ENCODE measurements at places on chromosomes 11 and 22.

- DNase-seq = peak; percentile 89
Observed at GRCh38 chr22:32994041-32994830, 63.9 kb downstream of the SYN3 start.

DNA sequence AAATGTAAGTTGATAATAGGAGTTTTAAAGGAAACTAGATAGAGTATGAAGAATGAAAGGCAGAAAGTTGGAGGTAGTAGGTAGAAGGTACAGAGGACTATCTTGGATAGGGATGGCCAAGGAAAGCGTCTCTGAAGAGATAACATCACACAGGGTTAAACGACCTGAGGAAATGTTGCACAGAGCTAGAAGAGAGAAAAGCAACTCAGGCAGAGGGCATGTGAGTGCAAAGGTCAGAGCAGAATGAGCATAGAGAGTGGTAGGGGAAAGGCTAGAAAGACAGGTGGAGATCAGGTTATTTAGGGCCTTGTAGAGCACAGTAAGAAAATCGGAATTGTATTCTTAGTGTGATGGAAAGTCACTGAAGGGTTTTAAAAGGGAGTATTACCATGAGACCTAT is 232.0 kb downstream of the SOX6 start:
- no peak for DNase-seq

DNA sequence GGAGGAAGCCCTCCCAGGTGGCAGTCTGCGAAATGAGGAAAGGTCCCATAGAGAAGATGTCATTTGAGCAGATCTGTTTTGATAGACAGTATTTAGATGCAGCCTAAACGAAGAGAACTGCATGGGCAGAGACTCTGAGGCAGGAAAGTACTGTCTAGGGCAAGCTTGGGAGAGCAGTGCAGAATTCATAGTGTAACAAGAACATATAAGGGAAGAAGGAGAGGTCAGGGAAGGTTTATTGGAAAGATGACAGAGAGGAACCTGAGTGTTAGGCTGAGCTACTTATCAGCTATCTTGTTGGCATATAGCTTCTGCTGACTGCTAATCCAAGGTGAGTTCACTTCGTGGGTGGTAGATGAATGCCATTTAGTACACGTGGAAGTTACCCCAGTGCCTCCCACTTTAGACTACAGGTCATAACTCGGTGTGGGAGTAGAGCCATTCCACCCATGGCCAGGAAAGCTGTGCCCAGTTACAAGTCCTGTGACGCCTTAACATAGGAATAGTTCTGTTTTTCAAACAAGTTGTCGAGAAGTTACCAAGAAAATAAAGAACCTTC is 99.5 kb downstream of the DBX1 start:
- no peak for DNase-seq

GRCh38 chr11:103946793-103947545 is 89.5 kb upstream of the DDI1 start:
- DNase-seq = no peak

GRCh38 chr11:35362521-35362980 is 56.8 kb downstream of the SLC1A2 start:
- DNase-seq = peak; percentile 26

- peak; percentile 63 for DNase-seq
Observed at GRCh38 chr11:124195189-124195734, 12.1 kb downstream of the OR10D3 start.

DNA sequence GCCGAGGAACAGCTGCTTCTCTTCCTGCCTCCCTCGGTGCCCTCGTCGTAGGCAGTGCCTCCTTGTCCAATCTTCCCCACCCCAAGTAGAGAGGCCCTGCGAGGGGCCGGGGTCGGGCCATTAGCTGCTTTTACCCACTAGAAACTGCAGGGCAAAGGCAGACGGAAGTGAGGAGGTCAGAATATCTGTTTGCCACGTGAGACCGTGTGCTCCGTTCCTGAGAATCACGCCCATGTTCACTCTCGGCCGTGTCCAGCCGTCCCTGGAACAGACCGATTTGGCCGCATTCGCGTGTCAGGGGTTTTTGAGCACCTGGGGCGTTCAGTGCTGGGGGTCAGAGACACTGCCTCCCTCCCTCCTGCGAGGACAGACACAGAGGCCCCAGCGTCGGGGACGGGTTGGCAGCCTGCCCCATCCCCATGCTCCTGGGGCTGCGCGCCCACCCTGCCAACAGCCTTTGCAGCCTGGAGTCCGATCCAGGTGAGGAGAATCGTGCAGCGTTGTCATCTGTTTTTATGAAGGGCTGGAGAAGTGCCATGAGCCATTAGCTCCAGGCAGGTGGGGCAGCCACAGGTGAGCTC is 982.2 kb downstream of the BRD1 start:
- DNase-seq = no peak

DNA sequence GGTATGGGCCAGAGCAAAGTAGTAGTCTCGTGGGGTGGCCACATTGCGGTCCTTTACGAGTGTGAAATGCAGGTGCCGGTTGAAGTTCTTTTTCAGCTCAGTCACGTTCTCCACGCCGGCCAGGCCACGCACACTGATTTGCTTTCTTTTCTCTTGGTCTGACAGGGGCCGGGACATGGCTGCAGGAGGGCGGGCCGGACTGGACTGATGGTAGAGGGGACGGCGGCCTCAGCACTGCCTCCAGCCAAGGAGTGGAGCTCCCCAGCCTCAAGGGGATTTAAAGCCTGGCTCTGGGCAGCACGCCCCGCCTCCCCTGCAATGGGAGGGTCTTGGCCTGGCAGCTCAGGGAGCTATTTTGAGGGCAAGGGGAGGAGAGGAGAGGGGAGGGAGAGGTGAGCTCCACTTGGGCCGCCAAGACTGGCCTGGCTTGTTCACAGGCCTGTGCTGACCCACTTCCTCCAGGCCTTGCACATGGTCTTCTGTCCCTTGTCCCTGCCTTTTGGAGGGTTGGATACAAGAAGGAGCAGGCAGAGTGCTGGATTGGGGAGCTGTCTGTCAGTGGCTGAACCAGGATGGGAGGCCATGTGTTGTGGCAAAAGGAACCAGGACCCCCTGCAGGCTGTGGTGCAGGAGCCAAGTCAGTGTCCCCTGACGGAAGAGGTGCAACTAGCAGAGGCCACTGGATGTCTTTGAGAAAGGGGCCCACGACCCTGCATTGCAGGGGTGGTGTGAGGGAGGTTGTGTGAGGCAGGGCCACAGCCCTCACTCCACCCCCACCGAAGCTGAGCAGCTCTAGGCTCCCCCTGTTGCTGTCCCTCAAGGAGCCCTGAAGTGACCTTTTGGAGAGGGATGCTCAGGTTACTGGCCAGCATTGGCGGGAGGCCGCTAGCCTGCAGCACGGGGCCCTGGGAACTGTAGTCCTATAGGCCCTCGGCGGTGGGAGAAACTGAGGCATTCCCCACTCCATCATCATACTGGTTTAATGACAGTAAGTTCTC is at the start of gene PYGM:
Gene PYGM, minus strand, starts transcription at position 253 of the 998 bp plus-strand sequence. Its CDS starts 76 bp downstream, at position 177.
- peak; percentile 80 for DNase-seq

- peak; percentile 94 for DNase-seq
Observed at GRCh38 chr11:31060880-31061279, 308.7 kb downstream of the DCDC1 start.

GRCh38 chr11:9530020-9530621 is 43.3 kb upstream of the WEE1 start:
- no peak for DNase-seq

DNA sequence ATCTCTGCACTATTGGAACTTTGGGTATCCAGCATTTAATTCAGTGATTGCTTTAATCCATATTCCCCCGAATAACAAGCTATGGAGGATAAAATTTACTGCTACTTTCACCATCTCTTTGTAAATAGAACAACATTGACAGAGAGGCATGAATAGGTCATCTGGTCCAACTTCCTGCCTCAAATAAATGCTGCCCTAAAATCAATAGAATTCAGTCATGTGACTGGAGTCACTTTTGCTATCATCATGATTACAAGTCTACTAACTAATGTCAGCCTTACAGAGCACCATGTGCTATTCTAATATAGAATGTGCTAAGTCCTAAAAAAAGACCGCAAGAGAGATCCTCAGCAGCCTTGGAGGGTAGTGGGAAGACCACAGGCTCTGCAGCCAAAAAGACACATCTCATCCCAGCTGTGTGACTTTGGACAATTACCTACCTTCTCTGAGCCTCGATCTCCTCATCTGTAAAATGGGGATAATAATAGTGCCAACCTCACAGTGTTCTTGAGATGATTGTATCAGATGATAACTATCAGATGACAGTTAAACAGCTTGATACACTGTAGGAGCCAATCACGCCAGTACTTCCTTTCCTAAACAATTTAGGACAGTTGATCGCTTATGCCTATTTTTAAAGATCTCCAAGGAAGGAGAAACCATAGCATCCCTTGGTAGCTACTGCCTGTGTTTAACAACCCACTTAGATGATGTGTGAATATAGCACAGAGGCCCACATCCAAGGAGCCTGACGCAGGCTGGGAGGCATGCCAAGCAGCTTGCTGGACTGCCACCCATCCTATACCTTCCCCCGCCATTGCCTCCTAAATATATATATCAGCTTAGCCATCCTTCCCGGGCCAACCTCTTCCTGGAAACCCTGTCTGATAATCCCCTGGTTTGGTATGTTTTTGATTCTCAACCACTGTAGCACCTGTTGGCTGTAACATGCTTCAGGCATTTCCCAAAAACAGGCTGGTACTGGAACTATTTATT is 77.3 kb upstream of the PHF21A start:
- DNase-seq = peak; percentile 36

GRCh38 chr22:28894807-28895206 is 11.4 kb downstream of the ZNRF3 start:
- no peak for DNase-seq

DNA sequence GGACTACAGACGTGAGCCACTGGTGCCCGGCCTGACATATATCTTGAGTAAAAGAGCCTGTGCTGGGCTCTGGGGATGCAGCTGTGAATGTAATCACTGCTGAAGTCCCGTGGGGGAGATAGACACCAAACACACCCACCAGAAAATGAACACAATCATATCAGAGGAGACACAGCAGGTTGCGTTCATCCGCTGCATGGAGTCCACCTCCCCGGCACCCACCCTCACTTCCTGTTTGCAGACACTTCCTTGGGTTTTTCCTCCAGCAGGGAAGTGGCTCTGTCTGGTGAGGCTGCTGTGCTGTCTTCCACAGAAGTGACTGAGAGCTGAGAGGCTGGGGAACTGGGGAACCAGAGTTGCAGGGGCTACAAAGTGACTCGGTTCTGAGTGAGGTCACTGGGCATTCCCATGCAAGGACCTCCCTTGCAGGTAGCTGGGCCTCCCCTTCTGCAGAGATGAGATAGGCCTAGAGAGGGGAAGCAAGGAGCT is 7.2 kb downstream of the MICALL1 start:
- DNase-seq = no peak

GRCh38 chr22:28856095-28856455 is 27.3 kb upstream of the ZNRF3 start:
- DNase-seq = no peak

- DNase-seq = no peak
Observed at GRCh38 chr22:48262596-48263430, 1500.4 kb downstream of the TBC1D22A start.

GRCh38 chr22:42819412-42820044 is 37.5 kb downstream of the ARFGAP3 start:
- DNase-seq = peak; percentile 35

- no peak for DNase-seq
Observed at GRCh38 chr11:35355102-35355749, 64.1 kb downstream of the SLC1A2 start.

DNA sequence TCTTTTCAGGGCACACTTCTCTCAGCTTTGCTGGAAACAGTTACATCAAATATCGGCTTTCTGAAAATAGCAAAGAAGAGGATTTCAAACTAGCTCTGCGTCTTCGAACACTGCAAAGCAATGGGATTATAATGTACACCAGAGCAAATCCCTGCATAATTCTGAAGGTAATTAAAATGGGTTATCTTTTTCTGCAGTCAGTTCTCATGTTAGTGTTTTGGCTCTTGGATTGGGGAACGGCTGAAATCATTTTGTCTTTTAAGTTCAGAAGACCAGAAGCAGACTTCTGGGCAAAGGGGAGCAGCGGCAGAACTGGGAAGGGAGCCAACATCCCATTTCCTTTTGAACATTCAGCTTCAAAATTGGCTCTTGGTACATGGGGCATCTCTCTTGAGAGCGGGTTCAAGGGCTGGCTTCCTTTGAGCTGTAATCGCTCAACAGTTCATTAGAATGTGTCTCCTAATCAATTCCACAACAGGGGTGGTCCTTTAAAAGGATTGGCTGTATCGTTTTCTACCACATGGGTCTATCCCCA is 110.2 kb upstream of the MTNR1B start:
- peak; percentile 98 for DNase-seq

DNA sequence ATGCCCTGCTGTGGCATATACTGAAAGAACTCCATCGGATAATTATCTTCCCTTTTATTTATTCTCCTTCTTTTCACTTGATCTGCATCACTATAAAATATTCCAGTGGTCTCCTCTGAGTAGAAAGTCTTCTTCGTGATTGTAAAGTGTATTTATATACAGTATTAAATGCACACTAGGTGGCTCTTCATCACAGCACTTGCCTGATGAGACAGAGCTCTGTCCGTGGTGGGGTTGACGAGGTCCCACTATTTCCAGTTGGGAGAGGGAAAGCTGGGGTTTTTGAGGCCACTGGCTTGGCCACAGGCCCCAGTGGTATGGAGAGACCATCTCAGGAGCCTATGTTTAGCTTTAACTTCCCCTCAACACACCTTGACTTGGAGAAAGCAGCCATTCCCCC is 31.6 kb upstream of the ZBTB16 start:
- DNase-seq = no peak

- DNase-seq = no peak
Observed at GRCh38 chr22:24183321-24184031, 2.2 kb downstream of the SUSD2 start.

- peak; percentile 89 for DNase-seq
Observed at GRCh38 chr11:46916286-46917108, 1.9 kb downstream of the LRP4 start.

GRCh38 chr11:111913031-111913861 is 712 bp downstream of the HSPB2 start:
- DNase-seq = peak; percentile 59

GRCh38 chr22:49765951-49766350 is 61.7 kb downstream of the BRD1 start:
- DNase-seq = no peak

- DNase-seq = peak; percentile 39
Observed at GRCh38 chr22:31923136-31923535, 21.2 kb upstream of the YWHAH start.

GRCh38 chr22:38697425-38698089 is 3.2 kb downstream of the JOSD1 start:
- no peak for DNase-seq

GRCh38 chr22:43995798-43996169 is 28.3 kb upstream of the PARVB start:
- DNase-seq = no peak

- peak; percentile 29 for DNase-seq
Observed at GRCh38 chr11:21988477-21988876, 204.4 kb upstream of the ANO5 start.

- DNase-seq = no peak
Observed at GRCh38 chr11:110059706-110060463, 33.3 kb upstream of the ZC3H12C start.

Data from lung (tissue), 17 donors.